ENCODE measurements at places on chromosomes 13 and 19. TPM values are rescaled to one million over a fixed set of nuclear protein-coding genes. Genes with fewer than 3 reads are reported as not detected.

GRCh38 chr13:74080762-74081161, 53.4 kb downstream of the KLF12 start:
- no peaks in the 10 kb centered on the region for H3K36me3 ChIP-seq
- H3K4me1 ChIP-seq: peaks cover 7% of the 10 kb centered on the region

GRCh38 chr13:47291107-47291656, 394.3 kb upstream of the HTR2A start:
- DNase-seq: no peak
- H3K27me3 ChIP-seq: no peaks in the 10 kb centered on the region
- no peaks in the 10 kb centered on the region for H3K36me3 ChIP-seq
- peaks cover 8% of the 10 kb centered on the region for H3K4me1 ChIP-seq

GRCh38 chr19:41309180-41310032, 566 bp upstream of the CCDC97 start:
- peaks cover 36% of the 10 kb centered on the region for H3K36me3 ChIP-seq
- peak overlapping the region; percentile 96 for H3K4me3 ChIP-seq
- H3K27ac ChIP-seq: peak overlapping the region; percentile 98
- H3K27me3 ChIP-seq: no peaks in the 10 kb centered on the region
- peaks cover 21% of the 10 kb centered on the region for H3K4me1 ChIP-seq
- no peak for DNase-seq

- H3K27me3 ChIP-seq: no peaks in the 10 kb centered on the region
- H3K4me3 ChIP-seq: no peak overlapping the region
- DNase-seq: no peak
- no peaks in the 10 kb centered on the region for H3K36me3 ChIP-seq
- H3K4me1 ChIP-seq: peaks cover 34% of the 10 kb centered on the region
- no peak overlapping the region for H3K27ac ChIP-seq
These were observed 2.3 kb downstream of the EML2 start for GRCh38 chr19:45636902-45637301.

GRCh38 chr13:22925881-22926747, 254.7 kb upstream of the SGCG start:
- H3K27ac ChIP-seq: no peak overlapping the region
- H3K4me3 ChIP-seq: peak overlapping the region; percentile 66
- H3K4me1 ChIP-seq: peaks cover 24% of the 10 kb centered on the region
- peak; percentile 79 for DNase-seq

Gene LILRA5
- not detected for total RNA-seq

Gene FFAR1
- total RNA-seq: not detected

Gene LRFN3
- 24.8 TPM for total RNA-seq

- no peak overlapping the region for H3K4me3 ChIP-seq
- no peaks in the 10 kb centered on the region for H3K36me3 ChIP-seq
- no peak overlapping the region for H3K27ac ChIP-seq
- no peak for DNase-seq
- peaks cover 17% of the 10 kb centered on the region for H3K27me3 ChIP-seq
These were observed 111.3 kb upstream of the UQCRFS1 start for GRCh38 chr19:29324291-29324680.

DNA sequence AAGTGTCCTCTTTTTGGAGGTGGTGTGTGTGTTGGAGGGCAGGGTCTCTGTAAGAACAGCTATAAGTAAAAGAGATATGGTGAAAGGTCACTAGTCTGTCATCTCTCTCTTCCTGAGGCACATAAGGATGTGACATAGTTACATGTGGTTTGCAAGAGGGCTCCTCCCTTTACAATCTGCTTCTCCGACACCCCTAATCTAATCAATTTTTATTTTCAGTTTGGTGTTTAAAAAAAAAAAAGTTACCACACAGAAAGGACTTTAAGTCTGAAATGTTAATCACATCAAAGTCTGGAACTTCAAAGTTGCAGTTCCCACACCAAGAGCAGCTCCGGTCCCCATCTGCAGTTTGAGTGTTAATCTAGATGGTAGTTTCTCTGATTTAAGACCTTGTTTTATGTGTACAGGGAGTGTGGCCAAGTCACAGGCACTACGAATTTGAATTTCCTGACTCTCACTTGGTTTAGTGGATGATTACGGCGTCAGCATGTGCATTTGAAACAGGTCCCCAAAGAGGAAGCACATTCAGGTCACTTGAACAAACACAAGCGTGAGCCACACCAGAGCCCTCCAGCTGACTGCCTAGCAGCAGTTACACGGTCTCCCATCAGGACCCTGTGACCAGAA, 53.1 kb downstream of the FOXO1 start:
- DNase-seq: no peak
- peaks cover 76% of the 10 kb centered on the region for H3K4me1 ChIP-seq
- H3K27ac ChIP-seq: peak overlapping the region; percentile 55
- no peak overlapping the region for H3K4me3 ChIP-seq
- no peaks in the 10 kb centered on the region for H3K27me3 ChIP-seq

Gene CDX2
- 0.11 TPM for total RNA-seq

Gene PEAK3
- total RNA-seq: not detected

- no peaks in the 10 kb centered on the region for H3K36me3 ChIP-seq
- H3K4me3 ChIP-seq: no peak overlapping the region
- DNase-seq: no peak
- no peaks in the 10 kb centered on the region for H3K4me1 ChIP-seq
- H3K27me3 ChIP-seq: peaks cover 3% of the 10 kb centered on the region
These were observed 17.5 kb upstream of the NWD1 start for GRCh38 chr19:16702123-16702522.

Gene RGS9BP
- 0.24 TPM for total RNA-seq

DNA sequence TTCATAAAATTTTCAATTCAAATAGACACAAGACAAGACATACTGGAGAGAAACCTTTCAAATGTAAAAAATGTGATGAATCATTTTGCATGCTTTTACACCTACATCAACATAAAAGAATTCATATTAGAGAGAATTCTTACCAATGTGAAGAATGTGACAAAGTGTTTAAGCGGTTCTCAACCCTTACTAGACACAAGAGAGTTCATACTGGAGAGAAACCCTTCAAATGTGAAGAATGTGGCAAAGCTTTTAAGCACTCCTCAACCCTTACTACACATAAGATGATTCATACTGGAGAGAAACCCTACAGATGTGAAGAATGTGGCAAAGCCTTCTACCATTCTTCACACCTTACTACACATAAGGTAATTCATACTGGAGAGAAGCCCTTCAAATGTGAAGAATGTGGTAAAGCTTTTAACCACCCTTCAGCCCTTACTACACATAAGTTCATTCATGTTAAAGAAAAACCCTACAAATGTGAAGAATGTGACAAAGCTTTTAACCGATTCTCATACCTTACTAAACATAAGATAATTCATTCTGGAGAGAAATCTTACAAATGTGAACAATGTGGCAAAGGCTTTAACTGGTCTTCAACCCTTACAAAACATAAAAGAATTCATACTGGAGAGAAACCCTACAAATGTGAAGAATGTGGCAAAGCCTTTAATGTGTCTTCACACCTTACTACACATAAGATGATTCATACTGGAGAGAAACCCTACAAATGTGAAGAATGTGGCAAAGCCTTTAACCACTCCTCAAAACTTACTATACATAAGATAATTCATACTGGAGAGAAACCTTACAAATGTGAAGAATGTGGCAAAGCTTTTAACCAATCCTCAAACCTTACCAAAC, 24.6 kb upstream of the ZNF431 start:
- H3K27me3 ChIP-seq: no peaks in the 10 kb centered on the region
- H3K36me3 ChIP-seq: peaks cover 62% of the 10 kb centered on the region
- H3K4me3 ChIP-seq: no peak overlapping the region
- peak overlapping the region; percentile 31 for H3K27ac ChIP-seq
- no peaks in the 10 kb centered on the region for H3K4me1 ChIP-seq

DNA sequence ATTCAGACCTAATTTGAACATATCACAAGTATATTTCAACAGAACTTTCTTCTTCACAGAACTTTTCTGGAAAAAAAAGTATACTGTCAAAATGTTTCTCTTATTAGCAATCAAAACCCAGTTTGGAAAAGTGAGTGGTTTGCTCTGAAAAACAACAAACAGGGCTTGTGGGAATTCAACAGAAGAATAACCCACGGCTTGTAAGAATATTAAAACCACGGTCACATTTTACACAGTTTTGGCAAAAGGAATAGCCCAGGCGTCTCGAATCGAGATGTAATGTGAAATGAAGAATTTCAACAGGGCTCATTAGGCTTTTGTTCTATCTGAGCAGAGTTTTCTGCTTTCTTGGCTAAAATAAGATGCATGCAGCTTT, 70.7 kb downstream of the COL4A2 start:
- no peaks in the 10 kb centered on the region for H3K36me3 ChIP-seq
- no peak for DNase-seq

DNA sequence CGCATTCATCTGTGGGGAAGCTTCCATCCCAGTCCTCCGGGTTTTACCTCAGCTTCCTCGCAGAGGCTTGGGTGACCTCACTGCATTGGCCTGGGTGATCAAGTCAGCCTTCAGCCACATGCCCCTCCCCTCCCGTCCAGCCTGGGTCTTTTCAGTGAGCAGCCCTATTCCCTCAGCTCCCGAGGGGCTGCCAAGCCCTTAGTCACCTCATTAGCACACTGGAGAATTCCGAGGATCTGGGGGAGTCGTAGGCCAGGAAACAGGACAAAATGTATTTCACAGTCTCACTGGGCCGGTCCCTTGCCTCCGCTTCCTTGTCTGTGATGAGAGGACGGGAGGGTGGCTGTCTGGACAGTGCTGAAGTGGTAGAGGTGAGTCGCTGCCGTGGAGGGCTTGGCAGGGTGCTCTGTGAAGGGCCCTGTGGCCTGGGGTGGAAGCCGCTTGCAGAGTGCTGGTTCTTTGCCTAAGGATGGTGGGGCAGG, 19.9 kb downstream of the KDM4B start:
- no peak for DNase-seq
- peaks cover 36% of the 10 kb centered on the region for H3K4me1 ChIP-seq
- no peaks in the 10 kb centered on the region for H3K36me3 ChIP-seq
- peak overlapping the region; percentile 63 for H3K27ac ChIP-seq

Gene HOMER3
- total RNA-seq: 32.2 TPM

Gene ZNF616
- 34.6 TPM for total RNA-seq

- H3K36me3 ChIP-seq: no peaks in the 10 kb centered on the region
- H3K27ac ChIP-seq: peak overlapping the region; percentile 77
- H3K4me3 ChIP-seq: 0 out of 2 replicates have a peak overlapping the region, but pooled peaks have one; percentile 20
- peaks cover 9% of the 10 kb centered on the region for H3K27me3 ChIP-seq
These were observed 1.5 kb upstream of the MYO1F start for GRCh38 chr19:8578642-8579265.

GRCh38 chr13:23599083-23599925, 29.1 kb downstream of the TNFRSF19 start:
- H3K36me3 ChIP-seq: peaks cover 26% of the 10 kb centered on the region
- H3K27me3 ChIP-seq: peaks cover 19% of the 10 kb centered on the region
- DNase-seq: peak; percentile 43

DNA sequence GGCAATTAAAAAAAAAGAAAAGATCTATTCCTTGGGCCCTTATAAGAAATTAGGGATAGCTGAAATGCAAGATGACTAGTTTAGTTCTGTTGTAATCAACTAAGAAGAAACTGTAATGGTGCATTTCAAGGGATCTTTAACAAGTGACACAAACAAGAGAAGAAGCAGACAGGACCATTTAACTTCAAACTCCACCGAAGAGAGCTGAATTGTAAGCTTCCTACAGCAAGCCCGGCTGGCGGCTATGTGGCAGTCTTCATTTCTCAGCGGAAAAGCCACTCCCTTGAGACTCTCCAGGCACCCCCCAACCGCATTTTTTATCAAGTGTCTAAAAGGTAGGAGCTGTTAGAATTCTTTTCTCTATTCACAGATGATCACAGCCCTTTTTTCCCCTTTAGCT, 305.2 kb upstream of the ZNF507 start:
- H3K27ac ChIP-seq: no peak overlapping the region
- no peak overlapping the region for H3K4me3 ChIP-seq
- H3K36me3 ChIP-seq: no peaks in the 10 kb centered on the region
- H3K4me1 ChIP-seq: peaks cover 48% of the 10 kb centered on the region
- H3K27me3 ChIP-seq: peaks cover 9% of the 10 kb centered on the region

GRCh38 chr19:34225659-34226015, 28.7 kb upstream of the GARRE1 start:
- H3K4me3 ChIP-seq: no peak overlapping the region
- no peaks in the 10 kb centered on the region for H3K27me3 ChIP-seq
- peaks cover 31% of the 10 kb centered on the region for H3K4me1 ChIP-seq
- H3K36me3 ChIP-seq: peaks cover 75% of the 10 kb centered on the region
- no peak overlapping the region for H3K27ac ChIP-seq
- DNase-seq: no peak

DNA sequence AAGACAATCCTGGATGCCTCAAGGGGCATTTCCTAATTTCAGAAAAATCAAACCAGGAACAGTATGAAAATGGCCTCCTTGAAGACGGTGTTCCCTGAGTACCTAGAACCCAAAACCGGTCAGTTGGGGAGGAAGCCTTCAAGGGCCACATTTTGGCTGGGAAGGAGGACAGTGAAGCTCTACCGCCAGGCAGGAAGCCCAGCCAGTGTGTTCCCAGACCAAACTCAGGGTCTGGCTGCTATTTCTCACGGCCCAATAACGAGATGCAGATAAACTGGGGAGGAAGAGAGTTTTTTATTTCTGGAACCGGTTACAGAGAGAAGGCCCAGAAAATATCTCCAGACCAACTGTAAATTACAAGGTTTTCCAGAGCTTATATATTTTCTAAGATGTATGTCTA, 24.3 kb upstream of the CEACAM21 start:
- peaks cover 21% of the 10 kb centered on the region for H3K36me3 ChIP-seq
- H3K4me3 ChIP-seq: no peak overlapping the region
- H3K4me1 ChIP-seq: peaks cover 34% of the 10 kb centered on the region

GRCh38 chr13:112602189-112602588, 14.2 kb upstream of the TUBGCP3 start:
- H3K4me3 ChIP-seq: no peak overlapping the region
- no peak overlapping the region for H3K27ac ChIP-seq
- H3K4me1 ChIP-seq: peaks cover 10% of the 10 kb centered on the region
- peaks cover 13% of the 10 kb centered on the region for H3K27me3 ChIP-seq
- no peaks in the 10 kb centered on the region for H3K36me3 ChIP-seq

GRCh38 chr19:35153701-35154524, 622 bp upstream of the FXYD5 start:
- H3K4me3 ChIP-seq: peak overlapping the region; percentile 97
- DNase-seq: peak; percentile 79
- H3K27ac ChIP-seq: no peak overlapping the region

- H3K36me3 ChIP-seq: peaks cover 47% of the 10 kb centered on the region
- peaks cover 15% of the 10 kb centered on the region for H3K4me1 ChIP-seq
- H3K27ac ChIP-seq: no peak overlapping the region
- H3K27me3 ChIP-seq: peaks cover 3% of the 10 kb centered on the region
- no peak overlapping the region for H3K4me3 ChIP-seq
- DNase-seq: no peak
These were observed 19.1 kb downstream of the KLF12 start for GRCh38 chr13:74115133-74115532.

DNA sequence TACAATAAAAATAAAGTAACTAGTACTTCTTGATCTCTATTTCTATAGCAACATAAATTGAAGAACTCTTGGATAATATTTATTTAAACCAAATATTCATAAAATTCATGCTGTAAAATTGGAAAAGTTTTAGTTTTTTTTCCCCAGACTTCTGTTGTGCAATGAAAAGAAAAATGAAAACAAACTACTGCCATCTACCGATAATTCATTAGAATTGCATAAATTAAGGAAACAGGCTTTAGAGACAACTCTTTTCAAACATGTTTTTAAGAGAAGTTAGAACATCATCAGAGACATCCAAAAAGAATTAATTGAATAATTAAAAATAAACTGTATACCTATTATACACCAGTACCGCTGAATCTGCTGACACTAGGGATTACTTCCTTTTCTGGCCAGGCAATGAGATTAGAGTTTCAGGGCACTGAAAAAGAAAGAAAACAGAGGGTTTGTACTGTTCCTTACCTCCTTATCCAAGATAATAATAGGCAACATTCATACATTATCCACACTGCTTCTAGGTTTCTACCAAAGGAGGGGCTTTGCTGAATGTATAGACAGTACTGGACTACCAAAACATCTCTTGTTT, 4.9 kb downstream of the CCDC122 start:
- no peaks in the 10 kb centered on the region for H3K36me3 ChIP-seq
- DNase-seq: no peak
- no peak overlapping the region for H3K27ac ChIP-seq
- peaks cover 24% of the 10 kb centered on the region for H3K4me1 ChIP-seq
- no peaks in the 10 kb centered on the region for H3K27me3 ChIP-seq

Data from WTC11 (cell line).